Nephron progenitor cell (in vitro differentiated cells): ENCODE measurements at places on chromosomes 5 and 9.

DNA sequence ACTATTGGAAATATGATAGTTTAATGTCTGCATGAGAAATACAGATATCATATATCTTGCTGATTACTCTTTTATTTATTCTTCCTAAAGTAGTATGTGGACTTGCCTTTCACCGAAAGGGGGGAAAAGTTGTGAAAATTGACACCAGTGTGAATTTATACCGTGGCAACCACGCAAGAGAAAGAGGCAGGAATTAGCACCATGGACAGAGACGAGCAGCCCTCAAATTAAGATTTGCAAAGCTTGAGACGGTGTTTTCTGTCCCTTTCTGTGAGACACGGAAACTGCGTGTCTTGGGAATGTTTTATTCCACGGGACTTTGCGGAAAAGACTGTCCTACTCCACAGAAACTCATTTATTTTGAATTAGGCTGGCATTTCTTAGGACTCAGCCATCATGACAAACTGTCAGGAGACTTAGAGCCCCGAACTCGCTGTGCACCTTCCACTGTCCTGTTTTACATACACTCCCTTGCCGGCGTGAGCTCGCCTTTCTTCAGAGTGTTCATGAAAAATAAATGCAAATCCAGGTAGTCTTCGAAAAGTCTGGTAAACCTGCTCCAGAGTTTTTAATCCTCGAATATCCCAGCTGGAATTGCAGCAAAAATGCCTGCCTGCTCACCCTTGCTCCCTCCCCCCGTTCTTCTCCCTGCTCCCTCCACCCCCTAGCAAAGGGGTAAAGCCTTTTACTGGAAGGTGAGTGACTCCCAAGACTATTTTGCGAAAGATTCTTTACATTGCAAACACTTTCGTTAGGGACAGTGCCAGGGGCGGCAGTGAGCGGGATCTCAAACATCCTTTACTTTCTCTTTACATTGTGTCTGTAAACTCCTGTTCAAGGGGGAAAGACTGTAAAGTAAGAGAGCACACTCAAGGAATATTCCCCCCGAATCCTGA, 3.8 kb upstream of the ELAVL2 start:
- H3K27me3 ChIP-seq: peaks cover 65% of the 10 kb centered on the region
- DNase-seq: peak; percentile 67
- H3K4me3 ChIP-seq: no peak overlapping the region
- H3K4me1 ChIP-seq: peaks cover 22% of the 10 kb centered on the region

GRCh38 chr9:12796601-12797000, 21.8 kb downstream of the LURAP1L start:
- H3K27ac ChIP-seq: no peak overlapping the region
- H3K27me3 ChIP-seq: no peaks in the 10 kb centered on the region
- no peaks in the 10 kb centered on the region for H3K36me3 ChIP-seq

DNA sequence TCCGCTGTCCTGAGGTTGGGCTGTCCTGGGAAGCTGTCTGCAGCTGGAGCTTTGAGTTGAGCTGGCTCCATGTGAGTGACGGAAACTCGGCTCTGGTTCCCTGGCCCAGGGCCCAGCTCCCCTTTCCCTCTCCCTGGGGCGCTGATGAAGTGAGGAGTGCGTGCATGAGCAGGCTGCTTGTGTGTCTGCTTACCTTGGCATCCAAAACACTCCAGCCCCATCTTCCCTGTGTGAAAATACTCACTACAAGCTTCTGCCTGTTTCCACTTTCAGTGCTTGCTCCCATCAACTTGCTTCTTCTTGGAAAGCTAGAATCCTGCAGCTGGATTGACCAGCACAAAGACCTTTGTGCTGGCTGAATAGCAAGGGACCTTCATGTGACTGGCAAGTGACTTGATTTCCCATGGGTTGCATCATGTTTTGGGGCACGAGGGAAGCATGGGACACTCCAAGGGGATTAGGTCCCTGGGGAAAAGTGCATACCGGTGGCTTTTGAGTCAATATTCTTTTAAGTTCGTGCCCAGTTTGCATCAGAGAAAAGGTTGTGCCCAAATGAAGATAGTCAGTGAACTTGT, 198.1 kb downstream of the GADD45G start:
- H3K36me3 ChIP-seq: no peaks in the 10 kb centered on the region
- H3K4me1 ChIP-seq: peaks cover 65% of the 10 kb centered on the region
- H3K27ac ChIP-seq: no peak overlapping the region
- no peak for DNase-seq
- peaks cover 18% of the 10 kb centered on the region for H3K27me3 ChIP-seq
- no peak overlapping the region for H3K4me3 ChIP-seq

- no peaks in the 10 kb centered on the region for H3K36me3 ChIP-seq
- no peak for DNase-seq
- H3K4me3 ChIP-seq: no peak overlapping the region
- peaks cover 11% of the 10 kb centered on the region for H3K27me3 ChIP-seq
- no peaks in the 10 kb centered on the region for H3K4me1 ChIP-seq
Observed at GRCh38 chr9:115923903-115924668, 229.5 kb upstream of the PAPPA start.

DNA sequence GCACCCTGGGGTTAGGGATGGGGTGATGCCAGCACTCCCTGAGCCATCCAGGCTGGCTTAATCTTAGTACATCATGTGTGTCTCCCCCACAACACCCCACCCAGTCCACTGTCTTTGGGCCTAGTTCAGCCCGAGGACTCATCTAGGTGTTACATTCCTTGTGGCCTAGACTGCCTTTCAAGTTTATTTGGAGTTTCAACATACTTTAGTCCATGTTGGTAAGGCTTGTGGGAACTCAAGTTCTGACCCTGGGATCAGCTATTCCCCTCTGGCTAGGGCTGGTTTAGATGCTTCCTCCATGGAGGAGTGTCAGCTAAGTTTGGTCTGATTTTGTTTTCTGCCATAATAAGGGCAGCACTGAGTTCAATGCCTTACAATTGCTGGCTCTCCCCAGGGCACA, 302.4 kb downstream of the SMARCA2 start:
- peaks cover 22% of the 10 kb centered on the region for H3K36me3 ChIP-seq
- H3K27ac ChIP-seq: peak overlapping the region; percentile 42
- no peak overlapping the region for H3K4me3 ChIP-seq
- no peak for DNase-seq

DNA sequence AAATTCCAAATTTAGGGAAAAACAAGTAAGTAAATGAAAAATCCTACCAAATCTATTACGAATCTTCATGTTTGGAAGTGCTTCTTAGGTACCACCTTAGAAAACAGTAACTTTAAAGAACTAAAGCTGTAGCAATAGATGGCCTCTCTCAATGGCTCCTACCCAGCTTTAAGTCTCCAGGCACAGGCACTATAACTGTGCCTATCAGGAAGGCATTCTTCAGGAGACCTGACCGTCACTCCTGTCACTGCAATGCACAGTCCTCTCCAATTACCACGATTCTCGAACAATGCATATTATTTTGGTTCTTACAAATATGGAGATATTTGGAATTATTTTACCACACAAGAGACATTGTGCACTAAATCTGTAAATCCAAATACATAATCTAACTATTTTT, 12.9 kb downstream of the NFIB start:
- no peaks in the 10 kb centered on the region for H3K36me3 ChIP-seq
- no peak for DNase-seq
- no peak overlapping the region for H3K27ac ChIP-seq
- peaks cover 42% of the 10 kb centered on the region for H3K4me1 ChIP-seq
- no peak overlapping the region for H3K4me3 ChIP-seq

- peaks cover 2% of the 10 kb centered on the region for H3K27me3 ChIP-seq
- H3K4me3 ChIP-seq: no peak overlapping the region
- peaks cover 31% of the 10 kb centered on the region for H3K36me3 ChIP-seq
- peak overlapping the region; percentile 41 for H3K27ac ChIP-seq
Observed at GRCh38 chr9:81680506-81680905, 8.8 kb downstream of the TLE1 start.

- no peaks in the 10 kb centered on the region for H3K4me1 ChIP-seq
- no peak for DNase-seq
- peaks cover 4% of the 10 kb centered on the region for H3K36me3 ChIP-seq
- H3K4me3 ChIP-seq: no peak overlapping the region
- peaks cover 16% of the 10 kb centered on the region for H3K27me3 ChIP-seq
Observed at GRCh38 chr9:96209407-96210271, 92.3 kb downstream of the HSD17B3 start.

DNA sequence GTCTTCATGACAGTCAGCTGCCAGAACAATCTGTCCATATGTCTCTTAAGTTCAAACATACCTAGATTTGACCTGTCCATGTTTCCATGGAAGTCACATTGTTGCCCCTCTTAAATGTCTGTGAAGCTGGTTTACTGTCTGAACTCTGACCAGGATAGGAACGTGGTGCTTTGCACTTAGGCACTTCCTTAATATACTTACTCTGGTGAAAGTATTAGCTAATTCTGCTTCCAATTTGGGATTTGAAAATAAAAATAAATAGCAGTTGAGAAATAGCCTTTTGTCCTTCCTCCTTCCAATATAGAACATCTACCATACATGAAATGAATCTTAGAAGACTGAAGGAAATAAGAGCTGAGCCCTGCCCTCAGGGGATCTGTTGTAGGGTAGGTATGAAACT, 524.5 kb upstream of the CLINT1 start:
- no peaks in the 10 kb centered on the region for H3K36me3 ChIP-seq
- no peak for DNase-seq
- H3K27ac ChIP-seq: no peak overlapping the region
- H3K27me3 ChIP-seq: no peaks in the 10 kb centered on the region
- H3K4me3 ChIP-seq: no peak overlapping the region
- H3K4me1 ChIP-seq: peaks cover 38% of the 10 kb centered on the region

- no peaks in the 10 kb centered on the region for H3K36me3 ChIP-seq
- DNase-seq: no peak
- H3K27me3 ChIP-seq: peaks cover 4% of the 10 kb centered on the region
- H3K4me1 ChIP-seq: no peaks in the 10 kb centered on the region
- H3K4me3 ChIP-seq: no peak overlapping the region
Observed at GRCh38 chr9:105877721-105878120, 183.4 kb downstream of the TMEM38B start.

DNA sequence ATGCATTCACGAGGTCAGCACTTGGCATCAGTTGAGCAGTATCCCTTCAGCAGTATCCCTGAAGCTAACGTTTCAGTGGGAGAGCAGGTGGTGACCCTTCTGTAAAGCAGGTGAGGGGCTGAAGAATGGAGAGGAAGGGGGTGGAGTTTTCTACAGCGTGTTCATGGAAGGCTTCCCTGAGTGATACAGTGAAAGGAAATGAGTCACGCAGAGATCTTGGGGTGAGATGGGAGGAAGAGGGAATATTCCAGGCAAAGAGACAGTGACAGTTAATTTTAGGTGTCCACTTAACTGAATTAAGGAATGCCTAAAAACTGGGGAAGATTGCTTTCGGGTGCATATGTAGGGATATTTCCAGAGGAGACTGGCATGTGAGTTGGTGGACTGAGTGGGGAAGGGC, 25.7 kb downstream of the TAS2R1 start:
- H3K27ac ChIP-seq: no peak overlapping the region
- H3K4me3 ChIP-seq: no peak overlapping the region
- H3K36me3 ChIP-seq: no peaks in the 10 kb centered on the region
- DNase-seq: no peak
- no peaks in the 10 kb centered on the region for H3K4me1 ChIP-seq
- peaks cover 5% of the 10 kb centered on the region for H3K27me3 ChIP-seq

DNA sequence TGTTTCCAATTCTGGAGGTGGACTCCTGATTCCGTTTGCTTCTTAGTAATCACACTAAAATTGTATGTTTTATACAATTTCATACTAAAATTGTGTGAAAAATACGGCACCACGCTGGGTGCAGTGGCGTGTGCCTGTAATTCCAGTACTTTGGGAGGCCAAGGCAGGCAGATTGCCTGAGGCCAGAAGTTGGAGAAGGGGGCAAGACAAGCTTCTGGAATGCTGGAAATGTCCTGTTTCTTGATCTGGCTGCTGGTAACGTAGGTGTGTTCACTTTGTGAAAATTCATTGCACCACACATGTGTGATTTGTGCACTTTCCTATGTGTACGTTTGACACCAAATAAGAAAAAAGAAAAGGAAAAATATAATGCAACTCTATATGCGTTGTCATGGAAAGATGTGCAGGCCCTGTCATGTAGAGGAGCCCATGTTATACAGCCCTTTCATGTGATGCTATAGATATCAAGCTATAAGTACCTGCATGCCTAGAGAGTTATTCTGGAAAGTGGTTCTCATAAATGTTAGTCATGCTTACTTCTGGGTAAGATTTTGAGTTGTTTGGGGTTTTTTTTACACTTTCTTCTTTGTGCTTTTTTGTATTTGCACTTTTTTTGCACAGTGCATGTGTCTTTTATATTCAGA, 119.9 kb downstream of the TMEM174 start:
- H3K27me3 ChIP-seq: peaks cover 54% of the 10 kb centered on the region

- no peak for DNase-seq
- H3K27me3 ChIP-seq: peaks cover 13% of the 10 kb centered on the region
- no peak overlapping the region for H3K4me3 ChIP-seq
Observed at GRCh38 chr9:2872931-2873323, 29.0 kb upstream of the PUM3 start.

GRCh38 chr5:7802855-7803254, 48.1 kb downstream of the CFAP90 start:
- no peak overlapping the region for H3K27ac ChIP-seq
- no peak for DNase-seq
- no peak overlapping the region for H3K4me3 ChIP-seq
- no peaks in the 10 kb centered on the region for H3K27me3 ChIP-seq
- H3K36me3 ChIP-seq: peaks cover 70% of the 10 kb centered on the region
- H3K4me1 ChIP-seq: no peaks in the 10 kb centered on the region

DNA sequence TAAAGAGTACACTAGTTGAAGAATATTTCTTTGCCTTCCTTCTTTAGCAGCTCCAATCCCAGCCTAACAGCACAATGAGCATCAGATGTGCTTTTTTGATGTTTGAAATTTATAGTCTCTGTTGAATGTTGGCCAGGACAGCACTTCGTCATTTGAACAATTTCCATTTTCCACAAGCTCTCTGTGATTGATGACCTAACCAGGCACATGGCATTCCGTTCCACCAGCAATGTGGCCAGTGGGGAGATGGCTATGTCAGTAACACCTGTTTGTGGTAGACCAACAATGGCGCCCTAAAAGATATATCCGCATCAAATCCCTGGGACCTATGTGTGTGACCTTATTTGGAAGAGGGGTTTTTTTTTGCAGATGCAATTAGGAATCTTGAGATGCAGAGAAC, 66.8 kb downstream of the PALM2AKAP2 start:
- no peak overlapping the region for H3K27ac ChIP-seq
- H3K27me3 ChIP-seq: no peaks in the 10 kb centered on the region
- H3K4me3 ChIP-seq: no peak overlapping the region
- H3K4me1 ChIP-seq: no peaks in the 10 kb centered on the region
- no peak for DNase-seq

DNA sequence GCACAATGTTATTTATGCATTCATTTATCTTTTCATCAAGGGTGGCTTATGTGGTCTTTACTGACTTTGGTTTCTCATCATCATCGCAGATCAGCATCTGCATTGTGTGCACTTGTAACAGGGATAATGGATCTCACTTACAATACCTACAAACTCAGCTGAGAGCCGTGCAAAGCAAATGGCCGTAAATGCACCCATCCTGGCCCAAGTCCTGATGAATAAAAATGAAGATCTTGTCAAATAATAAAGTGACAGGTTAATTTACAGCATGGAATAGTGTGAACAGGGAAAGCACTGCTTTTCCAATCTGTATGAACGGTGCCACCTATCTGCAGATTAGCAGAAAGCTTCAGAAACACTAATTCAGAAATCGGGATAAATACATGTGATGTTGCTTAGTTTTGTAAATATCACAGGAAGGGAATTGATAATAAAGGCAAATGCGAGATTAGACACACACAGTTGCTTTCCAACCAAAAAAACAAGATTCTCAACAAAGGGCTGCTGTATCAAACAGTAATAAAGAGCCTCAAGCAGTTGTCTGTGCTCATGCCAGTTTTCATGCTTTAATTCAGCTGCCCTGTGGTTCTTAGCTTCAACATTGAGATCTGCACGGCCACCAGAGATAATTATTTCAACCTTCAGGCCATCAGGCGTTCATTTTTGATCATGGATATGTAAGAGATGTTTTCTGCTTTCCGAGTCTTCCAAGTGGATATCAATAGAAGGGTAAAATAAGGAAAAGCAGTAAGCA, 153.4 kb upstream of the POU5F2 start:
- DNase-seq: no peak
- peaks cover 45% of the 10 kb centered on the region for H3K4me1 ChIP-seq
- no peak overlapping the region for H3K4me3 ChIP-seq
- H3K27me3 ChIP-seq: no peaks in the 10 kb centered on the region
- no peaks in the 10 kb centered on the region for H3K36me3 ChIP-seq
